ENCODE measurements at places on chromosomes 11 and 22. TPM values are rescaled to one million over a fixed set of nuclear protein-coding genes. Genes with fewer than 3 reads are reported as not detected.
A peak's percentile ranks its signal among the peaks of the same experiment; 100 is the strongest.

The SPTBN2 gene
- 33.5 TPM for total RNA-seq

DNA sequence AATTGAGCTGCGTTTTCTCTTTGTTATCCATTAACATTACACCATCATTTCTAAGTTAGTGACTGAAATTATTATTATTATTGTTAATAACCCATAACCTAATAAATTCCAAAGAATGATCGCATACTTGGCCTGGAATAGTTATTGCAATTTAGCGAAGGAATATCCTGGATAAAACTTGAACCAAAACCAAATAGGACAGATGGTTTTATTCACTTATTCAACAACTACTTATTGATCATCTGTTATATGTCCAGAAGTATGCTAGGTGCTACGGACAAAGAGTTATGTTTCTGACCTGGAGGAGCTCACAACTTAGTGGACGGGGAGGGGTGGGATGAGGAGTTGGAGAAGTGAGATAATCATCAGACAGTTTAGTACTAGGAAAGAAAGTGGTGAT, 44.8 kb upstream of the ARHGAP20 start:
- no peak for DNase-seq
- no peaks in the 10 kb centered on the region for H3K27me3 ChIP-seq
- no peaks in the 10 kb centered on the region for H3K36me3 ChIP-seq
- H3K4me1 ChIP-seq, result no peaks in the 10 kb centered on the region

The SPDYC gene
- total RNA-seq, result 1.1 TPM

DNA sequence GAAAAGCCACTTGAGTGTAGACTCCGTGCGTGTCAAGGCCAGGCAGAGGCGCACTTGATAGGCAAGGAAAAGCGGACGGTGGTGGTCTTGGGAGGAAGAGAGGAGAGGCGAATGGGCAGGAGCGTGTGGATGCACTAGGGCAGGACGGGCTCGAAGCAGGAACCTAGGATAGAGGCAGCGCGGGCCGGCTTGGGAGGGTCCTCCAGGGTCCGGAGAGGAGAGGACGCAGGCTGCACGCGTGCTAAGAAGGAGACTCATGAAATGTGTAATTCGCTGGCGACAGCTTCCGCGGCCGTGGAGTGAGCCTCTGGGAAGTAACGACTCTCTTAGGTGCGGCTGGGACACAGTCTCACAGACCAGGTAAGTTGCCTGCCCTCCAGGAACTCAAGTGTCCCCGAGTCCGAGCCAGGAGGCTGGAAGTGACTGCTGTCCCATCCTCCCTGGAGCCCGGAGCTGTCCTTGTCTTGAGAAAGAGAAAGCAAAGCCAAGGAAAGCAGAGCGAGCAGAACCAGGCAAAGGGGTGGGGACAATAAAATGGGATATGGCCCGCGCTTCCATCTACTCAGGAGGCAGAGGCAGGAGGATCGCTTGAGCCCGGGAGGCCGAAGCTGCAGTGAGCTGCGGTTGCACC, 874 bp upstream of the IL17RA start:
- no peaks in the 10 kb centered on the region for H3K27me3 ChIP-seq
- H3K4me1 ChIP-seq, result no peaks in the 10 kb centered on the region
- peak overlapping the region; percentile 97 for H3K4me3 ChIP-seq
- DNase-seq, result peak; percentile 28

GRCh38 chr11:41121600-41121999, 337.9 kb downstream of the LRRC4C start:
- no peaks in the 10 kb centered on the region for H3K27me3 ChIP-seq
- no peak overlapping the region for H3K4me3 ChIP-seq
- peaks cover 5% of the 10 kb centered on the region for H3K4me1 ChIP-seq
- H3K36me3 ChIP-seq, result no peaks in the 10 kb centered on the region
- DNase-seq, result no peak

- no peaks in the 10 kb centered on the region for H3K27me3 ChIP-seq
- no peak overlapping the region for H3K27ac ChIP-seq
- no peaks in the 10 kb centered on the region for H3K4me1 ChIP-seq
These were observed 483.0 kb downstream of the MN1 start for GRCh38 chr22:27318516-27318915.

The CASP12 gene
- total RNA-seq, result not detected

DNA sequence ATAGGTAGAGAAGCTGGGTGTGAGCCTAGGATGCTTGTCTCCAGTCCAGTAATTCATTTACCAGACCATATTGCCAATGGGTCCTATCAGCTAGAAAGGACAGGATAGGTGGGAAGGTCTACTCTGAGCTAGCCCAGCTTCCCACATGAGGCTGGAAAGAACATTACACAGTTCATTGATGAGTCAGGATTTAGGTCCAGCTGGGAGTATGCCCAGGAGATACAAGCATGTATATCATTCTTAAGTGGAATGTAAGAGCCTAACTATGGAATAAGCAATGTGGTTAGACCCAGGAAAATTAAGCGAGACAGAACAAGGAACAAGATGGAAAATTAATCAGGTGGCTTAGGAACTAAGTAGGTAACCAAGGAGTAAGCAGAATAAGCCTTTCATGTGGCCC, 59.0 kb upstream of the TBCEL start:
- H3K4me3 ChIP-seq, result no peak overlapping the region
- no peaks in the 10 kb centered on the region for H3K4me1 ChIP-seq
- no peaks in the 10 kb centered on the region for H3K36me3 ChIP-seq
- no peaks in the 10 kb centered on the region for H3K27me3 ChIP-seq

DNA sequence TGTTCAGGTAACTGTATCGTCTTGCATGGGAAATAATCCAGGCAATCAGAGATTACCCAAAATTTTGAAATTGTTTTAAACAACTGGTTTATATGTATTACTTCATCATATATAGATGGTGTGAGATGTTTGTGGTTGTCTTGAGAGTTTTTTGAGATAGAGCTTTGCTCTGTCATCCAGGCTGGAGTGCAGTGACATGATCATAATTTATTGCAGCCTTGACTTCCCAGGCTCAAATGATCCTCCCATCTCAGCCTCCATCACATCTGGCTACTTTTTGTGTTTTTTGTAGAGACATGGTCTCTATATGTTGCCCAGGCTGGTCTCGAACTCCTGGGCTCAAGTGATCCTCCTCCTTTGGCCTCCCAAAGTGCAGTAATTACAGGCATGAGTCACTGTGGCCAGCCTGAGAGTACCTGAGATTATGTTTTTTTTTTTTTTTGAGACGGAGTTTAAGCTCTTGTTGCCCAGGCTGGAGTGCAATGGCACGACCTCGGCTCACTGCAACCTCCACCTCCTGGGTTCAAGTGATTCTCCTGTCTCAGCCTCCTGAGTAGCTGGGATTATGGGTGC, 11.5 kb downstream of the CTNND1 start:
- peaks cover 68% of the 10 kb centered on the region for H3K4me1 ChIP-seq
- H3K36me3 ChIP-seq, result no peaks in the 10 kb centered on the region
- H3K27me3 ChIP-seq, result no peaks in the 10 kb centered on the region
- H3K27ac ChIP-seq, result no peak overlapping the region
- no peak overlapping the region for H3K4me3 ChIP-seq

The APLNR gene
- total RNA-seq, result 2.5 TPM

DNA sequence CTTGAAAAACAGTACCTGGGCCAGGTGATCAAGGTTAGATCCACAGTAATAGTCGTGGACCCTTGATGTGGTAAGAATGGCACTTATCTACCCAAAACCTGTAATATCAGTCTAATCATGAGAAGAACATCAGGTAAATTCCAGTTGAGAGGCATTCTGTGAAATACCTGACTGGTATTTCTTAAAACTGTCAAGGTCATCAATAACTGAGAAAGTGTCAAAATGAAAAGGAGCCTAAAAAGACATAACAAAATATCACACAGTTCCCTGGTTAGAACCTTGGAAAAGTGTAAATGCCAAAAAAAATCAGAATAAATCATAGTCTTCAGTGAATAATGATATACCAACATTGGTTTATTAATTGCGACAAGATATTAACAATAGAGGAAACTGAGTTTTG, 155.4 kb upstream of the CCDC90B start:
- no peak overlapping the region for H3K27ac ChIP-seq
- H3K4me3 ChIP-seq, result no peak overlapping the region
- no peaks in the 10 kb centered on the region for H3K4me1 ChIP-seq
- no peaks in the 10 kb centered on the region for H3K27me3 ChIP-seq
- no peaks in the 10 kb centered on the region for H3K36me3 ChIP-seq
- DNase-seq, result no peak

The GLYAT gene
- 72.1 TPM for total RNA-seq

DNA sequence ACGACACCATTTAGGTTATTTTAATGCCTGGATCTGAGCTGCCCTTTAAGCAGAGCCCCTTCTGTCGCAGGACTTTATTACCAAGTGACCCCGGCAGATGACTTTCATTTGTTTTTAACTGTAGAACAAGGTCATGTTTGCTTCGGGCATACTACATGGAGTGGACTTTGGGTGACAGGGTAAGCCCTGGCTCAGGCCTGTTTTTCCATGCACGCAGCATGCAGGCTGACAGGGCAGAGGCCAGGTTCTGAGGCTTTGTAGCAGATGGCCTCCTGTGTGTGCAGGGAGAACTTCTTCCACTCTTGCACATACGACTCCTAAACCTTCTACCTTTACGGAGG, 50.5 kb downstream of the SNX19 start:
- DNase-seq, result peak; percentile 76
- H3K27ac ChIP-seq, result peak overlapping the region; percentile 93
- no peak overlapping the region for H3K4me3 ChIP-seq
- no peaks in the 10 kb centered on the region for H3K27me3 ChIP-seq
- no peaks in the 10 kb centered on the region for H3K36me3 ChIP-seq

DNA sequence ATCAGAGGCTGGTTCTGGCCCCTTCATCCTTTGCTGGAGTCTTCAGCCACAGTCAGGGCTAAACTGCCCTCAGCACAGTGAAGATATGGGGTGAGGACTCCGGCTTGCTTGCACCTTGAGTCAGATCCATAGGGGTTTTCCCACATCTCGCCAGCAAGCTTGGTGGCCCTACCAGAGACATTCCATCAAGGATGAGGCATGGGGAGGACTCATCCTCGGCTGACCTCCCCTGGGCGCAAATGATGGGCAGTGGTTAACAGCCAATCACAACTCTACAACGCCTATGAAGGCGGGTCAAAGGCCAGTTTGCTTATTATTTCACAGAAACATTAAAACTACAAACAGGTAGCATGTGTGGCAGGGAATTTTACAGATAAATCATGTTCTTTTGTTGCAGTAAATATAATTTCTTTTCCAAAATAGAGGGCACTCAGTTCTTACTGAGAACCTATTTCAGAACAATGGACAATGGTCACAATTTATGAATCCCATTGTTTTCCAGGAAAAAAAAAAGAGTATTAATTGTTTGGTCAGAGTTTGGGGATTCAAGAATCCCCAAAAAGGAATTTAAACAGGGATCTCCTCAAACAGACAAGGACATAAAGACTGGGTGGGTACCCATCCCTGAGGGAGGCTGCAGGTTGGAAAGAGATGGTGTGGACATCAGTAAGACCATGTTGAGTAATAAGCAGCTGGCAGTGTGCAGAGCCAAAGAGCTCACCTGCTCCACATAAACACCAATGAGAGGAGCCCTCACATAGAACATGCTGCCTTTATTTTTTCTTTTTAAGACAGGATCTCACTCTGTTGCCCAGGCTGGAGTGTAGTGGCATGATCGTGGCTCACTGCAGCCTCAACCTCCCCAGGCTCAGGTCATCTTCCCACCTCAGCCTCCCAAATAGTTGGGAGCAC, 14.8 kb downstream of the PLAAT3 start:
- DNase-seq, result no peak
- H3K36me3 ChIP-seq, result no peaks in the 10 kb centered on the region

The MMP8 gene
- total RNA-seq, result 1.2 TPM

The TRIM29 gene
- total RNA-seq, result 2.1 TPM

DNA sequence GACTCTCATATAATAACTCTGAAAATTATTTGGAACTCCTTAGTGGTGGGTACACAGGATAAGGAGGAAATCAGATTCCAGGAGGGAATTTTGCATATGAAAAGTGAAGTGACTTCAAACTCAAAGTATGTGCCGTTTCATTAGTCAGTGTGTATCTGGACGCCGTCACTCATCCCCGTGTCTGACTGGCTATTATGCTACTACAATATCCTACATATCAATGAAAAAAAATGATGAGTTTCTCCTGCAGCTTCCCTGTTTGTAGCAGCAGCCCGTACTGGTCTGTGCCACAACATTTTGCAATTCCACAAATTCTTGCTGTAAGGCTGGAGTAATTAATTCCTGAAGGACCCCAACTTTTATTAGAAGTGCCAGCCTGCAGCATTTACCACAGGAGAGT, 16.5 kb downstream of the WT1 start:
- no peak for DNase-seq
- no peak overlapping the region for H3K4me3 ChIP-seq
- no peaks in the 10 kb centered on the region for H3K27me3 ChIP-seq
- no peak overlapping the region for H3K27ac ChIP-seq
- no peaks in the 10 kb centered on the region for H3K4me1 ChIP-seq
- H3K36me3 ChIP-seq, result no peaks in the 10 kb centered on the region

The VWCE gene
- 5.7 TPM for total RNA-seq

GRCh38 chr11:103768816-103769215, 267.6 kb upstream of the DDI1 start:
- H3K36me3 ChIP-seq, result no peaks in the 10 kb centered on the region
- DNase-seq, result no peak
- no peak overlapping the region for H3K27ac ChIP-seq
- no peak overlapping the region for H3K4me3 ChIP-seq
- H3K4me1 ChIP-seq, result no peaks in the 10 kb centered on the region

DNA sequence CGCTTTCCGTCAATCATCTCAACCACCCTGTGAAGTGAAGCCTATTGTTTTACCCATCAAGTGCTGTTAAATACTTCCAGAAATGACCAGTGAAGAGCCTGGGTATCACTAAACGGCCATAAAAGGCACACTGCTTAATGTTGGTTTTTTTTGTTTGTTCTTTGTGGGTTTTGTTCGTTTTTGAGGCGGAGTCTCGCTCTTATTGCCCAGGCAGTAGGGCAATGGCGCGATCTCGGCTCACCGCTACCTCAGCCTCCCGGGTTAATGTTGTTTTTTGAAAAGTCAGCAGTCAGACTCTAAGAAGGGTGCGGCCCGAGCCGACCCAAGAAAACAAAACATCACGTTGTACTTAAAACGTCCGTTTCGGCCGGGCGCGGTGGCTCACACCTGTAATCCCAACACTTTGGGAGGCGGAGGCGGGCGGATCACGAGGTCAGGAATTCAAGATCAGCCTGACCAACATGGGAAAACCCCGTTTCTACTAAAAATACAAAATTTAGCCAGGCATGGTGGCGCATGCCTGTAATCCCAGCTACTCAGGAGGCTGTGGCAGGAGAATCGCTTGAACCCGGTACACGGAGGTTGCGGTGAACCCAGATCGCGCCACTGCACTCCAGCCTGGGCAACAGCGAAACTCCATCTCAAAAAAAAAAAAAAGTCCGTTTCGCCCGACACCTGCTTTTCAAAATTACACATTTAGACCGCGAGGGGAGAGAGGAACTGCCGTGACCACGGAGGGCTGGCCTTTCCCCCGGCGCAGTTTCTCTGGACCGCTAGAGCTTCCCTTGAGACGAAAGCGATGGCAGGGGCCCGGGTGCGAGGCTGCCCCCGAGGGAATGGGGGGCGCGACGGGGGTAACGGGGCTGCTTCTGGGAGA, 714 bp downstream of the CD59 start:
- no peaks in the 10 kb centered on the region for H3K36me3 ChIP-seq
- DNase-seq, result peak; percentile 62
- H3K4me1 ChIP-seq, result peaks cover 9% of the 10 kb centered on the region
- no peaks in the 10 kb centered on the region for H3K27me3 ChIP-seq
- H3K4me3 ChIP-seq, result peak overlapping the region; percentile 87

- H3K36me3 ChIP-seq, result no peaks in the 10 kb centered on the region
- H3K4me1 ChIP-seq, result no peaks in the 10 kb centered on the region
- no peaks in the 10 kb centered on the region for H3K27me3 ChIP-seq
- no peak for DNase-seq
- no peak overlapping the region for H3K27ac ChIP-seq
These were observed 209.5 kb downstream of the NTM start for GRCh38 chr11:131579932-131580387.

The KRTAP5-7 gene
- 3.9 TPM for total RNA-seq

The OR6A2 gene
- not detected for total RNA-seq

All from right lobe of liver (tissue), 6 donors.